ENCODE measurements at places on chromosomes 16 and 17. TPM values are rescaled to one million over a fixed set of nuclear protein-coding genes. Genes with fewer than 3 reads are reported as not detected.
A peak's percentile ranks its signal among the peaks of the same experiment; 100 is the strongest.

DNA sequence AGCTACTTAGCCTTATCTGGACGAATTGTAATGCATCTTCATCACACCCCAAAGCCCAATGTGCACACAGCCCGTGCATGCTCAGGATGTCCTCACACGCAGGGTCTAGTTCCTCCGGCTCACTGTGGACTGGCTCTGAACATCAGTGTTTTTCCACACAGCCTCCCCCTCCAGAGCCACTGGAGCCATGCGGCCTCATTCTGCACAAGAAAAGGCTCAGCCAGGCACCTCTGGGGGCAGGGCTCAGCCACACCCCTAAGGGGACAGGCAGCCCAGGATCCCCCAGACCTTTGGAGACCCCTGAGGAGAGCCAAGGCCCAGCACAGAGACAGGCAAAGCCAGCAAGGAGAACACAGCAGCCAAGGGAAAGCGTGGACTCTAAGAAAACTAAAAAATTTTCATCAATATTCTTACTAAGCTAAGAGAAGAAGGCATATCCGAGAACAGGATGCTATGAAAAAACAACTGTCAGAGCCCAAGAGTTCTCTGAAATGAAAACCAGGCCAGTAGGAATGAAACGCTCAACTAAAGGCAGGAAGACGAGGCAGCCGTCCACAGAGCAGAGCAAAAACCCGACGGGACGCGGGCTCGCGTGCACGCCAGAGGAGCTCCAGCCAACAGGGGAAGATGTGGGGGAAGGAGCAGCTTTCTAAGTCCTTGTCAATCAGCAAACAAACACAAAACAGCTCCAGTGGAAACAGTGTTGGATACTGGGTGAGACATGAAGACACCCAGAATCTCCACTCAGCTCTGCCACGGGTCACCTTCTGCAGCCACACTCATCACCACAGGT, 34.5 kb downstream of the MAP1LC3B start:
- no peak for DNase-seq

GRCh38 chr17:50022463-50023130, 27.6 kb upstream of the DLX3 start:
- no peak for DNase-seq

- DNase-seq: no peak
These were observed 124.8 kb downstream of the MRM1 start for GRCh38 chr17:36726199-36726598.

BRICD5 gene
- total RNA-seq: 5.3 TPM

NPIPA8 gene
- total RNA-seq: not detected

DNA sequence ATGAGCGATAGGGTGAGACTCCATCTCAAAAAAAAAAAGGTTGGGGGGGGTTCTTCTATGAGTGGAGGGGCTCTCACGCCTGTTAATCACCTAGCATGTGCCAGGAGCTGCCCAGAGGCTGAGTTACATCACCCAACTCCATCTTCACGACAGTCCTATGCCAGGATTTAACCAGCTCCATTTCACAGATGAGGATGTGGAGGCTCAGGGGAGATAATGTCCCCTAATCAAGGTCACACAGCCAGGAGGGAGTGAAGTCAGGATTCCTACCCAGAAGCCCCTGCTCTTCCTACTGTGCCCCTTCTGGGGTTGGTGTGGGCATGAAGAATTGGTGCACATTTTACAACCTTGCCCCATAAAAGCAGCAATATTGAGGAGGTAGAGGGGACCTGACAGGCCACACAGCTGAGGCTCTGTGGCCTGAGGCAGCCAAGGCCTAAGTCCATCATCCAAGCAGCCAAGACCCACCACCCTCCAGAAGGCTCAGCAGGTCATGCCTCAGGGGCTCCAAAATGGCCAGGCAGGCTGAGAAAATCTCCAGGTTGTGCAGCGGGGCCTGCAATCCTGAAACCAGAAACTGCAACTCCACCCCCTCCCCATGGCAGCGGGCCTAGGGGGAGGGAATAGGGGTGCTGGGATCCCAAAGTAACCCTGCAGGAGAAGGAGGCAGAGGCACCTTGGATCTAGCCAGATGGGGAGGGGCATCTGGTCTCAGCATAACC, 6.9 kb downstream of the PPY start:
- no peak for DNase-seq

DNA sequence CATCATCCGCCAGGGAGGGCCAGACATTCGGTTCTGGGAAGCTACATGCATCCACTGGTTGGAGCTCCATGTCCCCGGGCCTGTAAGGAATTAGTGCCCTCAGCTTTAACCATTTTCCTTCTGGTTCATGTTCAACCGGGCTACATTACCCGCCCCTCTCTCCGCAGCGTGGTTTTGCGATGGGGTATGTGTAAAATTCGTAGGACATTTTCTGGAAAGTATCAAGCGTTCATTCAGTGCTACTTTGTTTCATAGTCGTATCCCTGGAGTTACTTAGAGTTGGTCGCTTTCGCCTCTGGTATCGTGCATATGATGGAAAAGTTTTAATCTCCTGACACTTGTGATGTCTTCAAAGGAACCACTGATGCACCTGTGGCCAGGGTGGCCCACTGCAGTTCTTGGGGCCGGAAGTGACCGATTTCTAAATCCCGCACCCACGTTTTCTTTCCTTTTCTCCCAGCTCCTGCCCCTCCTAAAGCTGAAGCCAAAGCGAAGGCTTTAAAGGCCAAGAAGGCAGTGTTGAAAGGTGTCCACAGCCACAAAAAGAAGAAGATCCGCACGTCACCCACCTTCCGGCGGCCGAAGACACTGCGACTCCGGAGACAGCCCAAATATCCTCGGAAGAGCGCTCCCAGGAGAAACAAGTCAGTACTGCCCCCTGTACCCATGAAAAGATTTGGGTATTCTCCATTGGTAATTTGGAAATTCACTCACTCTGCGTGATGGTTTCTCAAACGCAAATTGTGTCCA, 637 bp downstream of the RPL23A start:
- no peak for DNase-seq

ZG16B gene
- total RNA-seq: 7.5 TPM

DNA sequence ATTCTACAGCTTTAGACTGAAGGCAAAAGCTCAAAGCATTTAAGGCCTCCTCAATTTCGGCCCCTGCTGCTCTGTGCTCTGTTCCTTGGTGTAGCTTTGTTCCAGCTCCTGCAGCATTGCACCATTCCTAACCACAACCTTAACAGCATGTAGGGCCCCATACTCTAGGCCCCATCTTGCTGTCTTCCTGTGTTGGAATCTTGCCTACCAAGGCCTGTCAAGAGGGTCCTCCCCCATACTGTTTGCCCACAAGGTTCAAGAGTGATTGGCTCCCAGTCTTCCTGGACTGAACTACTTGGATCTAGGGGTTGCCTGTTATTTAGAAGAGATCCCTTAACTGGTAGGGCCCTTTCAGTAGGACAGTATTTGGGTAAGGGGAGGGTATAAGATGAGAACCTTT, 26.8 kb downstream of the TRPV2 start:
- DNase-seq: no peak

GRCh38 chr16:67163999-67164558, 466 bp upstream of the HSF4 start:
- DNase-seq: no peak

GRCh38 chr17:50252781-50253180, 21.5 kb upstream of the TMEM92 start:
- no peak for DNase-seq

DNA sequence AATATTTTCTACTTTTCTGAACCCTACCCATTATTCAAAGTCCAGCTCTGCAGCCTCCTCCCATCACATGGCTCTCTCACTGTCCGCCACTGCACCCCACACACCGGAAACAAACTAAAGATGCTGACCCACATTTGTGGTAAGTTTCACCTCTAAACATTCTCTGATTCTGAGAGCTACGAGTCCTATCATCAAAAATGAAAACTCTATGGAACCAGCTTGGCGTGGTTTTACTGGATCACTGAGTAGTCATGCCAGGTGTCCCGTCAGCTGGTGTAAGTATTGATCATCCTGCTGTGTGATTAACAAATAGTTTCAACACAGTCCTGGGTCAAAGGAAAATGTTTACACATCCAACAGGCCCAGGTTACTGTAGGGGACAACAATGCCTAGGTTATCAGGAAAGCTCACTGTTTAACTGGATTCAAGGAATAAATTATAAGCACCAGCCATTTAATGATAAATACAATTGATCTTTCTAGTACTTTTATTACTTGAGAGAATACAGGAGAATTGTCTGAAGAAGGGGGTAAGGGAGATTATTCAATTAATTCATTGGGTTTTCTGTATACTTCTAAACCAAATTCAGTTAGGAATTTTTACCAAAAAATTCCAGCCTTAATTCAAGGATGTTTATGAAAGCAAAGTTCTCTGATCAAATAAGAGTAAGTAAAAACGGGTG, 33.9 kb downstream of the CYTH1 start:
- DNase-seq: no peak

DNA sequence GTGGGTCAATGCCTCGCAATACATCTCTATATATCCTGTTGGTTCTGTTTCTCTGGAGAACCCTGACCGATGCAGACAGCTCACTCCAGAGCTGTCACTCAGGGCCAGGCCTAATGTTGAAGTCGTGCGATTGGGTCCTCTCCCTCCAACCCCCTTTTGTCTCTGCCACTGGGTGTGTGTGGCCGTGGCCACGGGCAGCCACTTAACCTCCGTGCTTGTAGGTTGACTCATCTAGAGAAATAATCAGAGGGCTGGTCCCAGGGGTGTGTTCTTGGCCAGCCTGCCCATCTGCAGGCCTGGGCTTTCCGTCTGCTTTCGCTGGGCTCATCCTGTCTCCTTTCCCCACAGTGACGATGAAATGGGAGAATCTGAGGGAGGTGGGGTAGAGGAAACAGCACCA, 7.4 kb downstream of the ADAD2 start:
- DNase-seq: no peak

GRCh38 chr17:63434951-63435571, 11.0 kb downstream of the CYB561 start:
- DNase-seq: no peak

GRCh38 chr16:78209951-78210661, 110.7 kb downstream of the WWOX start:
- no peak for DNase-seq

- no peak for DNase-seq
These were observed 6.5 kb downstream of the CEP20 start for GRCh38 chr16:15881794-15882379.

DNA sequence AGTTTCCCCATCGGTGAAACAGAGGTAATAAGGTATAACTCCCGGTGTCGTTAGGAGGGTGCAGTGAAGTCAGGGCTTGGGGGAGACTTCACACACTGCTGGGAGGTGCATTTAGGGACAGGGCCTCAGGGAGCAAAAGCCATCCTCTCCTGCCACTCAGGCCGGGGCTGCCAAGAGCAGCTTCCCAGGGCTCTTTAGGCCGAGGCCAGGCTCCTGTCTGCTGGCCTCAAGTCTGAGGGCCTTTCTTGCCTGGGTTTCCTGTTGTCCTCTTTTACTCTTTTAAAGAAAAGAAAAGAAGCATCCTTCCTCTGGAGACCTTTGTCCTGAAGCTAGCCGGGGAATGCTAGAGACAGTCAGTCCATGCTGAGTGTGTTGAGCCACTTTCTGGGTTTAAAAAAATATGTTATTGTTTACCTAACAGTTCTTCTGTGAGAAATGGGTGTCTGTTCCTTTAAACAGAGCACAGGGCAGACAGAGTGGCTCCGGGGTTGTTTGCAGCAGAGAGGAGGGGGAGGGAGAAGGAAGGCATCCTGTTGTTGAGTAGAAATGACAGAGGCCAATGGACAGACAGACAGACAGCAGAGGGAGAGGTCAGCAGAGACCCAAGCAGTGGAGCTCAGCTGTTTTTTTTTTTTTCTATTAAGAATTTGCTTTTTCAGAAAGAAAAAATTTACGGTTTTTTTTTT, 79.1 kb downstream of the C17orf67 start:
- no peak for DNase-seq

KCNG4 gene
- total RNA-seq: not detected

CBX4 gene
- total RNA-seq: 23.1 TPM

GRCh38 chr16:72937360-72937759, 110.6 kb downstream of the ZFHX3 start:
- no peak for DNase-seq

OR3A3 gene
- total RNA-seq: not detected

SPNS2 gene
- 0.56 TPM for total RNA-seq

GRCh38 chr17:67546578-67547527, 169.8 kb downstream of the PITPNC1 start:
- no peak for DNase-seq

SOST gene
- not detected for total RNA-seq

GRCh38 chr16:19776147-19776546, 58.1 kb downstream of the IQCK start:
- DNase-seq: no peak

KRT17 gene
- total RNA-seq: 2.4 TPM

ZNF23 gene
- total RNA-seq: 7.6 TPM

PIRT gene
- not detected for total RNA-seq

DNA sequence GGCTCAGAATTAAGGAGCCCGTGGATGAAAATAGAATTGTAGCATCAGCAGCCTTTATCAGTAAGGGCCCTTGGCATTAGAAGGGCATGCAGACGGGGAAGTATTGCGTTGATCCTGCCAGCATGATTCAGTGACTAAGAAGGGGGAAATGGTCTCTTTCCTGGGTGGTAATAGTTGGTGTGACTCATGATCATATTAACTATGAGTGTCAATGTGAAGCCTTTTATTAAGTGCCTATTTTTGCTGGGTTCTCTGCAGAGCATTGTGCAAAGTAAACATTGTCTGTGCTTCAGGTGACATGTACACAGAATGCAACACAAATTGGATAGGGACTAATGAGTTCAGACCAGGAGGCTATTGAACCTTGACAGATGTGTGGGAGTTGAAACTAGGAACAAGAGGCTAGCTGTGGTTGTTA, 24.5 kb downstream of the RCVRN start:
- DNase-seq: peak; percentile 1

DNA sequence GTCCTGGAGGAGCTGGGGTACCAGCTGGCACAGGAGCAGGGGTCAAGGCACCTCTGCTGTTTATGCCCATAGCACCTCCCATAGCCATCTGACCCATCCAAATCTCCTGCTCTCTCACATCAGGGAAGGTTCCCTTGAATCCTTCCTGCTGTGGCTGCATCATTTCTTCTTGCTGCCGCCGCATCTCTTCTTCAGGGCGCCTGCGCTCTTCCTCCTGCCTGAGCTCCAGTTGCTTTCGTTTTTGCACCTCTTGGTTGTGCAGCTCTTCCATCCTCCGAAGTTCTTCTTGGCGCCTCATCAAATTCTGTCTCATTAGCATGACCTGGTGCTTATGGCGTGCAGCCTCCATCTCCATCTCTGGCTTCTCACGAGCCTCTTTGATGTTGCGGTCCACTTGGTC, 2.0 kb upstream of the NOB1 start:
- no peak for DNase-seq

TBC1D3D gene
- total RNA-seq: 0.67 TPM

- no peak for DNase-seq
These were observed 63.7 kb upstream of the LYRM9 start for GRCh38 chr17:27956601-27957445.

GRCh38 chr17:61462719-61463315, 10.6 kb downstream of the TBX4 start:
- DNase-seq: no peak

- DNase-seq: no peak
These were observed at the start of gene WDR81 for GRCh38 chr17:1724351-1724868. Gene WDR81 (plus strand): TSS chr17:1724704. CDS start chr17:1724960, 256 bp downstream.
